H4 (cell line): ENCODE measurements at places on chromosomes 13 and 19. TPM values are rescaled to one million over a fixed set of nuclear protein-coding genes. Genes with fewer than 3 reads are reported as not detected.

Gene SPACA4
- total RNA-seq, result not detected in 2 replicates

Gene CDC16
- total RNA-seq, result 17.0 and 17.6 TPM in 2 replicates

Gene PINLYP
- total RNA-seq, result not detected in 2 replicates

Gene FPR2
- total RNA-seq, result 0.23 TPM in 1 of 2 replicates, not detected in the other

Gene SIGLEC11
- total RNA-seq, result not detected in 2 replicates

Gene KIR3DL1
- total RNA-seq, result not detected in 2 replicates

Gene SCEL
- total RNA-seq, result not detected in 2 replicates

Gene LAIR1
- total RNA-seq, result 0.46 and 1.5 TPM in 2 replicates

Gene PSENEN
- 91.4 and 100 TPM in 2 replicates for total RNA-seq

Gene SERTM1
- not detected in 2 replicates for total RNA-seq

Gene FFAR2
- not detected in 2 replicates for total RNA-seq

Gene IL17D
- total RNA-seq, result 0.43 and 0.97 TPM in 2 replicates

Gene NKPD1
- 0.19 TPM in 1 of 2 replicates, not detected in the other for total RNA-seq
